Activated T-helper 1 cell treated with anti-CD3 and anti-CD28 coated beads, Interleukin-2, amount 50 U/mL, for 16 hours (primary cell): ENCODE measurements at places on chromosomes 3 and 15.

GRCh38 chr3:127172781-127173515 is 20.0 kb upstream of the PRR23E start:
- no peak for DNase-seq

DNA sequence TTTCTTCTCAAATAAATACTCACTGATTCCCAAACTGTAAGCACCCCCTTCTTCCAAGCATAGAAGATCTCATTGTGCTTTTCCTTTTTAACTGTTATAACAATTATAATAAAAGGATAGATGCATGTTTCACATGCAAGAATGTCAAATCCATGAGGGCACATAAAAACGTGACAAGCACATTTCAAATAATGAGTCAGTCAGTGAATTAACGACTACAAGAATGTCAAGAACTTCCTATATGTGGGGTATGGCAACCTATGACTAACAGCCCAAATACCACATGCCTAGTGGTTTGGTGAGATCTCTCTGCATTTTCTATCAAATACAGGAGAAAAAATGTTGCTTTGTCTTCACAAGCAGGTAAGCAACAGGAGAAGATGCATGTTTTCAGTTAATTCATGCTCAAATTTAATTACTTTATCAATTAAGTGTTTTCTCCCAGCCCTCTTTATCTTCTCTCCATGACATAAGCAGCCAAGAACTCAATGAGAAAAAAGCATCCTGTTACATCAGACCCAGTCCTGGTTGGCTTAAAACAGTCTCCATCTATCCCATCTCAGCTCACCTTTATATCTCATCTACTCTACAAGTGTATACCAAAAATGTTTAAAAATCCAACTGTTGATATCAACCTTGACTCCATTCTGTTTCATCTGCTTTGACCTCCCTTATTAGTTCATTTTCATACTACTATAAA is 181.5 kb upstream of the LMCD1 start:
- no peak for DNase-seq

DNA sequence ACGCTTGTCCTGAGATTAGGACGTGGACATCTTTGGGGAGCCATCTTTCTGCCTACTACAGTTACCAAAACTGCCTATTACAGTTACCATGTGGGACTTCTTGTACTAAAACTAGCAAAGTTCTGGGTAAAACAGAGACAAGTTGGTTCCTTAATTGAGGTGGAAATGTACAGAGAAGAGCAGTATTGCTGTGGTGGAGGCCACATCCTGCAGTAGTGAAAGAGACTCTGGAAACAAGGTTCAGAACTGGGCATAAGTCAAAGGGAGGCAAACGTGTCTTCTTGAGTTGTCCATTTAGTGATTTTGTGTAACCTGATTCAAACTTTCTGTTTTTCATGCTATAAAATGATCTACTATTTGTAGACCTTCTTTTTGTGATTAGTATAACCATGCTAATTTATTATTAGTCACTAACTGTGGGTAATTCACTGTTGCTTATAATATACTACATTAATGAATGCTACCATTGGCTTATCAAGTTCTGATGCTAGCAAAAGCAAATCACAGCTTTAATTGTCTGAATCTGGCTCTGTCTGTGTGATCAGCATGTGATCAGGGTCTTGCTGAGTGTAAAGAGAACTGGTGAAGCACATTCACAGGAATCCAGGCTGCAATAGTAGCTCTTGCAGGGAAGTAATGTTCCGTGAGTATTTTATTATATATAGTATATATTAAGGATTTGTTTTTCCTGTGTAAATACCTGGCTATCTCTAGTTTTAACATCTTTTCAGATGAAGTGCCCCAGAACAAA is 207.9 kb upstream of the GAP43 start:
- DNase-seq: no peak

- DNase-seq: no peak
These were observed 4.5 kb upstream of the C15orf39 start for GRCh38 chr15:75197062-75197630.

DNA sequence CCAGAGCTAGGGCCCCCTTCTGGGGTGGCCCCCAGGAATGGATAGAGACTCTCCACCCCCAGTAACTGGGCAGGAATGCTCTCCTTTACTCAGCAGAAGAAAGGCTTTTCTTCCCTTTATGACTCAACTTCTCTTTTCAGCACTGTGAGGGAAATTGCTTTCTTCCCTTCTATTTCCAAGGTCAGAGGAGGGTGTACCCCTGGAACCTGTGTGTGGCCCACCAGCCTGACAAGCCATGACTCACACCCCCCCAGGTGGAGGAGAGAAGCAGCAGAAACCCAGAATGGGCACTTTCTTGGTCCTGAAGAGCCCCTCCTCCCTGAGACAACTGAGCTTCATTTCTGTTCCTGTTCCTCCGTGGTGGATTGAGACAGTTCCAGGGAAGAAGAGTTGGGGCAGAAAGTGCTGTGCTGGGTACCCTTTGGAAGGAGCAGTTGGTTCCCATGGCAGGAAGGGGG is 2.7 kb upstream of the ANKRD63 start:
- DNase-seq: no peak

DNA sequence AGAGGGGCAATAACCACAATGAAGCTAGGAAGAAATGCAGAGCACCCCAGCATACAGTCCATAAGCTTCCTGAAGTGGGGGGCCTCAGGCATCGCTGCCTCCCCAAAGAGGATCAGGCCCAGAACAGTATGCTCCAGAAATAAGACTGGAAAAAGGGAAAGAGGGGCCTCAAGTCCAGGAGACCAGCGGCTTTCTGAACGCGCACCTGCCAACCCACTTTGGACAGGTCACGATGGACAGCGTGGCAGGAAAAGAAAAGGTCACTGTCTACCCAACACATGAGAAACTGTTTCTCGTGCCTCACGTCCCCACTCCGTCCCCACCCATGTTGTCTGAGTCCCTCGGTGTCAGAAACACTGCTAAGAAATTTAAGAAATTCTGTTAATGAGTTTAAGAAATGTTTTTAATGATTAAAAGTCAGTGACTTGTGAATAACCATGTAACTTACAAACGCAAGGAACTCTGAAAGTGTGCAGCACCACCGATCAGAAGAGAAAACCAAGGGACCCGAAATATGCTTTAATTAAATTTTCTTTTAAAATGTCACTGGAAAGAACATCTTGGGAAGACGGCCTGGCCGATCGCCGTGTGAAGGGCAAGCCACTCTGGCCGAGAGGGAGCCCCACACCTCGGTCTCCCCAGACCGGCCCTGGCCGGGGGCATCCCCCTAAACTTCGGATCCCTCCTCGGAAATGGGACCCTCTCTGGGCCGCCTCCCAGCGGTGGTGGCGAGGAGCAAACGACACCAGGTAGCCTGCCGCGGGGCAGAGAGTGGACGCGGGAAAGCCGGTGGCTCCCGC is 1.7 kb upstream of the PPARG start:
- DNase-seq: no peak

GRCh38 chr3:26365706-26366105 is 256.9 kb upstream of the LRRC3B start:
- no peak for DNase-seq

GRCh38 chr3:5144316-5144994 is 22.4 kb downstream of the ARL8B start:
- no peak for DNase-seq

GRCh38 chr3:177257006-177257405 is 59.7 kb upstream of the TBL1XR1 start:
- no peak for DNase-seq

- no peak for DNase-seq
These were observed 13.5 kb downstream of the UBAP1L start for GRCh38 chr15:65101411-65101890.

GRCh38 chr3:123618076-123618708 is 33.3 kb upstream of the HACD2 start:
- no peak for DNase-seq

DNA sequence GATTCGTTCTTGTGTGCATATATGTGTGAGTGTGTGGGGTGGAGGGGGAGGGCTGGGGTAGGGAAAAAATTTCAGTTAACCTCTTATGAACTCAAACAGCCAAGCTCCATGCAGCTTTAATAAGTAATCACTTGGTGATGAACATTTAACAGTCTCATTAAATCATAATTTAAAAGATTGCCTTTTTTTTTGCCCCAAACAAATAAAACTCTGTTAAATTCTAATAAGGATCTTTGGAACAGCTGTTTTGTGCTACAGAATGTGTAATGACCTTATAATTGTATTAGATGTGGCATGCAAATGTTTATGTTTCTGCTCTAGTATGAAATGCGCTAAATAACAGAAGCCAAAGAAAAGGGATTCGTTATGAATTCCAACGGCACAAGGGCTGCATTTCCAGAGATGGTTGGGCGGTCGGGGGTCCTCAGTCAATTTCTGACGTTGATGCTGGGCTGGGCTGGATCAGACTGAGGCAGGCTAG is 80.0 kb upstream of the RORA start:
- DNase-seq: no peak

- no peak for DNase-seq
These were observed 508 bp upstream of the SMAD6 start for GRCh38 chr15:66701422-66702034.

DNA sequence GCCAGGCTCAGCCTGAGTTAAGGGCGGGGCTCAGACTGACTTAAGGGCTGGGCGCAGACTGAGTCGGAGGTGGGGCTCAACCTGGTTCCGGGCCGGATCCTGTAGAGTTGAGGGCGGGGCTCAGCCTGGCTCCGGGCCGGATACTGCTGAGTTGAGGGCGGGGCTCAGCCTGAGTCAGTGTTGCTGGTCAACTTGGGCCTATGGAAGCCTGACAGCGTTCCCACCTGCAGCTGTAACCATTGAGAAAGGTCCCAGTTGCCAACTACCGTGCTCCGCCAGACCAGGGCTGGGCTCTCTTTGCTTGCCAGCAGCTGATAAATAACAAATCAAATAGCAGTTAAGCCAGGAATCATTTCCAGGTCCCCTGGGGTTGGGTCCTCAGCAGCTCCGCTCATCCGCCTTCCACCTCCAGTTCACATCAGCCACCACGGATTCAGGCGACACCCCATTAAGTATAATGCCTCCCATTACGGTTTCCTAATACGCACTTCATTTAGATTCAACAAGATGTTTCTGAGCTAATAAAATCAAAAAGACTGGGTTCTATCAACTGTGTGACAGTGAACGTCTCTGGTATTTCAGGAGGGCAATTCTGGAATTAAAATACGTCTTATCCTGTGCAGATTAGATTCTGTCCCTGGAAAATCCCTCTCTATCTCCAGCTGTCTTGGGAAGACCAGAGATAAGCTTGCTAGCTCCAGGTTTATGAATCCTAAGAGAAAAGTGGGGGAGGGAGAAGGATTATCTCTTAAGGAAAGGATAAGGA is 7.3 kb downstream of the GRIP2 start:
- no peak for DNase-seq

GRCh38 chr3:119647171-119647570 is 13.2 kb downstream of the POPDC2 start:
- no peak for DNase-seq
